ENCODE measurements at places on chromosomes 5 and 9.

GRCh38 chr9:70557661-70558369, 143.4 kb upstream of the KLF9 start:
- no peak for DNase-seq

- DNase-seq = peak; percentile 83
These were observed 27.2 kb downstream of the NEK6 start for GRCh38 chr9:124284940-124285441.

- peak; percentile 42 for DNase-seq
These were observed 249.5 kb downstream of the MAN2A1 start for GRCh38 chr5:109939116-109939682.

DNA sequence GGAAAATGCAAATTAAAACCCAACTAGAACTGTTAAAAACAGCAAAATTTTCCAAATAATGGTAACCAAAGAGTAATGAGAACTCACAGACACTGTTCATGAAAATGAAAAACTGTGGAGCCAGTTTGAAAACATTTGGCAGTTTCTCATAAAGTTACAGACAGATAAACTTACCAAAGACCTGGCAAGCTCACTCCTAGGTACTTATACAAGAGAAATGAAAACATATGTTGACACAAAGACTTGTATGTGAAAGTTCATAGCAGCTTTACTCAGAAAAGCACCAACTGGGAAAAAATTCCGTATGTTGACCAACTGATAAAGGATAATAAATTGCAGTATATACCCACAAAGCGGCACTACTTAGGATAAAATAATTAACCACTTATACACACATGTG, 10.3 kb downstream of the ZNF782 start:
- no peak for DNase-seq

DNA sequence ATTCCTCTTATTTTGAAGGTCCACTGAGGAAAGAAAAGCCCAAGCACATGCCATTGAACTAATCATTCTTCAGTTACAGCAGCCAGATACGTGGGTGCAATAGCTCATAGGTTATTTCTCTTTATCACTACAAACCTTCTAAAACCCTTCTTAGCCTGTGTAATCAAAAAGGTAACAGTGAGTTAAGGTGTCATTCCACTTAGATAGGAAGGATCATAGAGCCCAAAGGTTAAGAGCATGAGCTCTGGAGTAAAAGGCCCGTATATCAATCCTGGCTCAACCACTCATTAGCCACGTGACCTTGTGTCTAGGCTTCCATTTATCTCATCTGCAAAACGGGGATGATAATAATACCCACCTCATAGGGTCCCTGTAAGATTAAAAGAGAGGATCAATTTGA, 2.7 kb downstream of the GPX8 start:
- DNase-seq = no peak

DNA sequence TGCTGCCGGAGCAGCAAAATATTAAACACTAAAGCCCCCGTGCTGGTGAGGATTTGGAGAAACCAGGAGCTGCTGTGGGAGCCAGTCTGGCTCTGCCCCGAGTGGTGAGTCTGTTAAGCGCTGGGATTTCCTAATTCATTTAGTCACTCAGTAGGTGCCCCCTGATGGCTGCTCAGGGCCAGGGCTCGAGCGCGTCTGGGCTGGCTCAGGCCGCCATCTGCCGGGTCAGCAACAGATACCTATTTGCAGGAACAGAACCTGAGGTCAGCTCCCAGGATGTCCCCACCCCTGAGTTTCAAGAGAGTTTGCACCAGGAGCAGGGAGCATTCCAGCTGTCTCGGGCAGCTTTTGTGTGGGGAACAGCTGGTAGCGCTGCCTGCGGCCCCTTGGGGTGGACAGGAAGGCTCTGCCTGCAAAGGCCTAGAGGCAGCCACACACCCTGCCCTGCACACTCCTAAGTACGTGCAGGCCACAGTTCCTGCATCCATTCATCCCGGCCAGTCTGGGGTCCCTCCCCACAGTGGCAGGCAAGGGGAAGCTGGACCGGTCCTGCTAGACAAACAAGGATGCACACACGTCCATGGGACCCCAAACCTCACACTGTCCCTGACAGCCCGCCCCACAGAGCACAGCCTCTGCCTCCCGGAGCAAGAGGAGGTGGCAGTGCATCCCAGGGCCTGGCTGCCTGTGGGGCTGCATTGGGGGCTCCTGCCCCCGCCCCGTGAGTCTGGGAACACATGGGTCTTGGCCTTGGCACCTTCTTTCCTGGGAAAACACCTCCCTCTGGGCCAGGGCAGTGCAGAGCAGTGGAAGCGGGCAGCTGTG, 83.7 kb downstream of the ADAMTS2 start:
- DNase-seq = no peak

All from fibroblast of lung (primary cell).